Pancreas (tissue), 10 donors: ENCODE measurements at places on chromosomes 1 and 21.

- H3K4me3 ChIP-seq, result no peak overlapping the region
- no peak overlapping the region for H3K27ac ChIP-seq
- no peaks in the 10 kb centered on the region for H3K4me1 ChIP-seq
- H3K27me3 ChIP-seq, result no peaks in the 10 kb centered on the region
- DNase-seq, result no peak
These were observed 240.2 kb downstream of the USH2A start for GRCh38 chr1:216183007-216183406.

- H3K4me1 ChIP-seq, result peaks cover 22% of the 10 kb centered on the region
- H3K27me3 ChIP-seq, result no peaks in the 10 kb centered on the region
- H3K4me3 ChIP-seq, result no peak overlapping the region
- DNase-seq, result no peak
These were observed 1.8 kb downstream of the SHC1 start for GRCh38 chr1:154968731-154969130.

DNA sequence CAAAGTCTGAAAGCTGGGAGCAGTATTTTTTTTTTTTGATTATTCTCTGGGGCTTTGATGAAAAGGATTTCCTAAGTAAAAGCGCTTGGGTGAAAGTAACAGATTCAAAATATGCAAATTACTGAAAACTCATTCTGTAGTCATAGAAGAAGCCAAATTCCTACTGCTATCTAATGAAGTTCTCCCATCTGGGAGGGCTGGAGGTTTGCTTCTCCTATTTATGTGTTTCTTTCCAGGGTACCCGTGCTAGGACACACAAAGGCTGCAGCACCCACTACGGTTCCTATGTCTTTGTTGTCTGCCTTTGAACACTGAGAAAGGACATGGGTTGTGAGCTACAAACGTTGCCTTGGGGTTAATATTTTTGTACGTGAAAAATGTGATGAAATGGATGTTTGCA is 324.7 kb upstream of the KAZN start:
- no peaks in the 10 kb centered on the region for H3K27me3 ChIP-seq
- no peaks in the 10 kb centered on the region for H3K4me1 ChIP-seq
- H3K27ac ChIP-seq, result no peak overlapping the region
- no peak overlapping the region for H3K4me3 ChIP-seq
- H3K36me3 ChIP-seq, result no peaks in the 10 kb centered on the region

- no peak for DNase-seq
- peaks cover 4% of the 10 kb centered on the region for H3K36me3 ChIP-seq
- H3K4me3 ChIP-seq, result no peak overlapping the region
- no peak overlapping the region for H3K27ac ChIP-seq
These were observed 49.0 kb downstream of the MAP3K21 start for GRCh38 chr1:233376382-233377110.

GRCh38 chr1:24169286-24169685 is 17.8 kb downstream of the IFNLR1 start:
- no peak overlapping the region for H3K4me3 ChIP-seq
- no peaks in the 10 kb centered on the region for H3K36me3 ChIP-seq
- no peaks in the 10 kb centered on the region for H3K4me1 ChIP-seq
- no peak for DNase-seq

DNA sequence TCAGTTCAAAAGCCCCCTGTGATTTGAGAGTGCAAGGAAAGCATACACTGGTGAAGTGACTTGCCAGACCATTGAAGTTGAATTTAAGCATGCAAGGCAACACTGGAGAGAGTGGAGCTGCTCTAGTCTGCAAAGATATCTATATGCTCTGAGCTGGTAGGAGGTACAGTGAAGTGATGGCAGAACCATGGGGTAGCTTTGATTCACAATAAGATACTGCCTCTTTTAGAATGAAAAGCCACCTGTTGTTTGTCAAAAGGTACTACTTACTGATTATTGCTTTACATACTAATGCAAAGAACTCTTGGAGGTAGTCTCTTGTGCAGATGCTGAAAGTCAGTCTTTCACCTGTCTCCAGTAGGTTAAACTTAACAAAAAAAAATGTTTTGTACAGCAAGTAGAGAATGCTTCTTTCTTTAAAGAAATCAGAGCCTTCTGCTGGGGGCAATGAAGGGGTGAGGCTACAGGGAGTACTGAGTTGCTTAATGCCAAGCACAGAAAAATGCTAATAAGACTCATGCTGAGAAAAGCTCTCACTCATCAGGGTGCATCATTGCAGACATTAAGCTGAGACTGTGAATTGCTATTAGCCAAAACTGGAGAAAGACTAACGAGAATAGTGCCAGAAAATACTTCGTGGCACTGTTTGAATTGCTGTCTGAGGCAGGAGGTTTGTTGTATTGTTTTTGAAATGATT is 1150.5 kb upstream of the TMPRSS15 start:
- H3K4me3 ChIP-seq, result no peak overlapping the region
- no peaks in the 10 kb centered on the region for H3K36me3 ChIP-seq
- no peaks in the 10 kb centered on the region for H3K4me1 ChIP-seq
- no peak for DNase-seq
- no peak overlapping the region for H3K27ac ChIP-seq

GRCh38 chr21:46056450-46056903 is 41.4 kb upstream of the COL6A2 start:
- H3K27ac ChIP-seq, result no peak overlapping the region
- no peak overlapping the region for H3K4me3 ChIP-seq
- no peaks in the 10 kb centered on the region for H3K4me1 ChIP-seq

DNA sequence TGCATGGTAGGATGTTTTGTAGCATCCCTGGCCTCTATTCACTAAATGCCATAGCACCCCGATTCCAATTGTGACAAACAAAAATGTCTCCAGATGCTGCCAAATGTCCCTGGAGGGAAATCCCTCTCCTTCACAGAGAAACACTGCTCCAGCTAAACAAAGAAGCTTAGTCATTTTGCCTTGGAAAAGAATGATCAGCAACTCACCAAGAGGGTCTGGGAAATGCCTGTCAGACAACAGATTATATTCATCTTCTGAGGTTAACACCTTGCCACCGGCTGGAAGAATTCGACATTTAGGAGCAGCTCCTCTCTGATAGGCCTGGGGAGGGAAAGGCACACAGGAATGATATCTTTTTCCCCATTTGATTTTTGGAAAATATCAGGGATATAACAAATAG is 84.4 kb downstream of the NIBAN1 start:
- H3K27me3 ChIP-seq, result no peaks in the 10 kb centered on the region
- DNase-seq, result no peak
- H3K4me3 ChIP-seq, result no peak overlapping the region
- no peaks in the 10 kb centered on the region for H3K36me3 ChIP-seq
- H3K4me1 ChIP-seq, result peaks cover 23% of the 10 kb centered on the region
- H3K27ac ChIP-seq, result peak overlapping the region; percentile 6
